ENCODE measurements at places on chromosomes 5 and 9. TPM values are rescaled to one million over a fixed set of nuclear protein-coding genes. Genes with fewer than 3 reads are reported as not detected.

STK32A gene
- total RNA-seq, result 1.8 TPM

PLAC8L1 gene
- total RNA-seq, result not detected

PCA3 gene
- total RNA-seq, result 0.36 TPM

MPDZ gene
- 58.3 TPM for total RNA-seq

TMEM174 gene
- not detected for total RNA-seq

SPINK5 gene
- total RNA-seq, result not detected

PBX3 gene
- total RNA-seq, result 34.7 TPM

LRRC19 gene
- total RNA-seq, result under 0.01 TPM

NPR3 gene
- 92.3 TPM for total RNA-seq

CARTPT gene
- not detected for total RNA-seq

WWC1 gene
- total RNA-seq, result 1.4 TPM

NAIP gene
- total RNA-seq, result 7.2 TPM

DNAJC21 gene
- 31.5 TPM for total RNA-seq

ANGPTL2 gene
- total RNA-seq, result 72.5 TPM

SLC9A3 gene
- 1.4 TPM for total RNA-seq

PPP3R2 gene
- not detected for total RNA-seq

BTNL9 gene
- not detected for total RNA-seq

RPL7A gene
- 1,638 TPM for total RNA-seq

PTPRD gene
- total RNA-seq, result 23.9 TPM

ENTREP1 gene
- under 0.01 TPM for total RNA-seq

FIBCD1 gene
- 5.3 TPM for total RNA-seq

DNAJC18 gene
- total RNA-seq, result 16.3 TPM

KIF12 gene
- not detected for total RNA-seq

SLC6A19 gene
- total RNA-seq, result not detected

CARD6 gene
- total RNA-seq, result 19.5 TPM

CAMSAP1 gene
- total RNA-seq, result 26.1 TPM

ECM2 gene
- 62.2 TPM for total RNA-seq

TMEM232 gene
- total RNA-seq, result 1.4 TPM

FSD1L gene
- 7.1 TPM for total RNA-seq

WHRN gene
- total RNA-seq, result 2.2 TPM

OCLN gene
- 6.2 TPM for total RNA-seq

CCL28 gene
- 15.6 TPM for total RNA-seq

Data from osteoblast (primary cell).